ENCODE measurements at places on chromosomes 3 and 15.

DNA sequence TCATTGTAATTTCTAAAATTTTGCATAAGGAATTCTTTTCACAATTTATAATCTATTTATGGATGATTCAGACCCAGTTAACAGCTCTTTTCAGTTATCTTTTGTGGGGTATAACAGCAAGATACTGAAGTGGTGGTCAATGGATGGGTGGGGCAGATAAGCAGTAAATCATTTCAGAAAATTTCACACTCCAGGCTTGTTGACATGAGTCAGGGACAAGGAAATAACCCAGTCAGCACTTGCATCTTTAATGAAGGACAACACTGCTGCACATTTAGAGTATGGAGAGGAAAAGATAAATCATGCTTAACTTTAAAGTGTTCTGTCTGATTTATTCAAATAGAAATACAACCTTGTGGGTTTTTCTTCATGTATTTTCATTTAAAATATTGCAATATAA is 181.6 kb downstream of the ROBO1 start:
- DNase-seq = no peak

- DNase-seq = no peak
Measured at GRCh38 chr3:168455814-168456213, 360.1 kb upstream of the GOLIM4 start.

GRCh38 chr3:57889807-57890206 is 118.4 kb upstream of the FLNB start:
- DNase-seq = no peak

DNA sequence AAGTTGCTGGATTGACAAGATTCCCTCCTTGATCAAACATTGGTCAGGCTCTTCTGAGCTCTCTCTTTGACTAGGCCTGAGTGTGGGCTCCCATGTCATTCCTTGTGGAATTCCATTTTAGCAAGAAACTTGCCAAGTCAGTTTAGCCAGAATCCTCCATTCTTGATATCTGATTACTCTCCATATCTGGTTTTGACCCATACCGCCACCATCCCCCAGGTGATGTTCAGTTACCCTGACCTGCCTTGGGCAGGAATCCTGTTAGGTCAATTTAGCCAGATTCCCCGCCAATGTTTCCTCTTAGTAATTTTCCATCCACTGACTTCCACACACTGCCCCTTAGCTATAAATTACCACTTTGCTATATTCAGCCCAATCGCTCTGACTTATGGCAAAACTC is 1.0 kb upstream of the PCCB start:
- DNase-seq = no peak

GRCh38 chr3:71857956-71858355 is 73.0 kb upstream of the PROK2 start:
- DNase-seq = no peak

DNA sequence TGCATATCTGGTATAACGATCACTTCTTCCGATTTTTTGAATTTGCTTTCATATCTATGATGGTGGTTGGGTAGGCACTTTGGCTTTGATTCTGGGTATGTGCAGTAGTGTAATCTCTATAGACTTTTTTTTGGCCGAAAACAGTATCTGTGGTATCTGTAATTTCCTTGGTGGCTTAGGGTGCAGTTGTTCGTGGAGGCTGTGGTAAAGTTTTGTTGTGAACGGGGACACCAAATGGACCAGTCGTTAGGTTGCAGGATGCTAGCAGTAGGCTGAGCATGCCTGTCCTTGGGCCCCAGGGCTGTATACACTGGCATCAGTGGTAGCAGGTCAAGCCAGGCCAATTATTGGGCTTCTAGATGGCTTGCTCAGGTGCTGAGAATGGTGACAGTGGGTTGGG is 55.2 kb downstream of the CCDC66 start:
- DNase-seq = no peak

DNA sequence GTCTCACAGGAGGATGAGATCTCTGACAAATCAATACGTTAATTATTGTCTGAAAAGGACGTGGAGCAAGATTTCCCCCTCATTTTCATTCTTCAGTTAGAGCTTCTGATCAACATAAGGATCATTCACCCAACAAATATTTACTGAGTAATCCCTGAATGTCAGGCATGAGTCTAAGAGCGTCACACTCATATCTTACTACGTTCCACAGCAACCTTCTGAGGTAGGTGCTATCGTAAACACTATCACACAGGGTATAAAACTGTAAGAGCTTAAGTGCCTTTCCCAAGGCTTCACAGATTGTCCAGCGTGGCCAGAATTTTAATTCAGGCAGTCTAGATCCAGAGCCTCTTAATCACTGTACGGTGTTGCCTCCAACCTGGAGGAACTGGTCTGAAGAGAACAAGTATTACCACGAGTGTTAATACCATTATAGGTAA is 10.6 kb upstream of the TM4SF1 start:
- no peak for DNase-seq

DNA sequence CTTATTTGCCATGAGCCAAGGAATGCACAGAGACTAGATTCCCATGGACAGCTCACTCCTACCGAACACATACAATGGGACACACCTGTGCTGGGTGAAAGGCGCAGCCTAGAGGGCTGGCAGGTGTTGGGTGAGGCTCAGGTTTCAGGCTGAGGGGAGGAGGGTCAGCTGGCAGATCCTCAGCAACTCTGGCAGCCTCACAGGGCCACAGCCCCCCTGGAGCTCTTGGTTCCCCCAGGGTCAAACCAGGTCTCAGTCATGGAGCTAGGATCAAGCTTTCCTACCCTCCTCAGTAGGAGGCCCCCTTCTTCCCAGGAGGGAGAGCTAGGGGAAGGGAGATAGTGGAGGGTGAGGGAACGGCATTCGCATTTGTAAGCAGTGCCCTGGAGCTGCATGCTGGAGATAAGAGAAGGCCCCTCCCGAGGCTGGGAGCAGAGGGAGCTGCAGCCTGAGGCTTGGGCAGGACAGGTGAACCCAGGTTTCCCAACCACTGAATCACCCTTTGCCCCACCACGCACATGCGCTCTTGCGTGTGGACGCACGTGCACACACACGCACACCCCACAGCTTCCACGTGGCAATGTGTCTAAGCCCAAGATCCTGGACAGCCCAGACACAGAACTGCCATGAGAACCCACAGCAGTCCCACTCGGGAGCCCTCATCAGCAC is 26.3 kb upstream of the TFRC start:
- DNase-seq = no peak

DNA sequence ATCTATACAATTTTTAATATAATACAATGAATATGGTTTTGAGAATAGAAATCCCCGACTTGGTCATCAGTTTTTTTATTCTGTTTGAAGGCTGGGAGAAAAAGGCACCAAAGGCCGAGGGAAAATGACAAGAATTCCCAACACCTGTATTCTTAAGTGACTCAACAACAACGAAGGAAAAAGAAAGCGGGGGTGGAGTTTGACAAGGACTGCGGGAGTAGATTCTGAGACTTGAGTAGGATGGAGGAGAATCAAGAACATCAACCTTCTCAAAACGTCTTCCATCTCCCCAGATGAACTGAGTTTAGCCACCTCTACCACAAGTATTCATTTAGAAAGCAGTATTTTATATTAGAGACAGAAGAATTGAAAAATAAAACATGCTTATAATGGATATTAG is 107.2 kb downstream of the IGSF11 start:
- no peak for DNase-seq

DNA sequence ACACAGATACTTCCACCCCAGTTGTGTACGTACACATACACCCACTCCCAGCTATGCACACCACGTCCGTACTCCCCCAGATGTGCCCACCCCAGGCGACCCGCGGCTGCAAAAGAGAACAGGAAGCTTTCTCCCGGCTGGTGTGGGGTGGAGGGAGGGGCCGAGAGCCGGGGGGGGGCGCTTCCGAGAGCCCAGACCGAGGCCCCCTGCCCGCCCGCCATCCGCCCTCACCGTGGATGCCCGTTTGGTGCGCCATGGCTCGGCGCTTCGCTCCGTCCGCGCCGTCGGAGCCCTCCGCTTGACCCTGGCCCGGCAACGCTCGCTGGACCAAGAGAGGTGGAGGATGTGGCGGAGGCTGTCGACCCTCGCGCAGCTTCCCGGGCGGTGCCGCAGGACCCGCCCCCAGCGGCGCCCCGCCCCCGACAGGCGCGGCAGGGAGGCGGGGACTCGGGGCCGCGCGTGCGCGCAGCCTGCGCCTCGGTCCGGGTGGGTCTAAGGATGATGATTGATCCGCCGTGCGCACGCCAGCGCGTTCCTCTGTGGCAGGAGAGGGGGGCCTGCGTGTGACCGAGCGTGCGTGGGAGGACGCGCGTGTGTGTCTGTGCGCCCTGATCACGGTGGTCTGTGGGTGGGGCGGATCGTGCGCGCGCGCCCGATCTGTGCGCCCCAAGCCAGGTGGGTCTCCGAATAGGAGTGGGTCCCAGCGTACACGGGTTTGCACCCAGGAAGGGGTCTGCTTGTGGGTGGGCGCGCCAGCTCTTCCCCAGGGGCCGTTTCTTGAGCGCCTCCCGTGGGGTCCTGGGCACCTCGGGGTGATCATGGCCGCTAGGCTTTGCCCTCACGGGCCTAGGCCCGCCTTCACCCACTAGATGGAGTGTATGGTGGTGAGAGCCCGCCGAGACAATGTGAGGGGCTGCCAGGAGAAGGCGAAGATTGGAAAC is at the start of gene TWF2:
TWF2 (minus strand) TSS at position 398 of the 941 bp plus-strand sequence; CDS start at position 256, 142 bp downstream.
- peak; percentile 51 for DNase-seq

- no peak for DNase-seq
Measured at GRCh38 chr15:25172691-25173090, 217.9 kb downstream of the SNRPN start.

- DNase-seq = no peak
Measured at GRCh38 chr3:27596921-27597320, 112.7 kb upstream of the SLC4A7 start.

DNA sequence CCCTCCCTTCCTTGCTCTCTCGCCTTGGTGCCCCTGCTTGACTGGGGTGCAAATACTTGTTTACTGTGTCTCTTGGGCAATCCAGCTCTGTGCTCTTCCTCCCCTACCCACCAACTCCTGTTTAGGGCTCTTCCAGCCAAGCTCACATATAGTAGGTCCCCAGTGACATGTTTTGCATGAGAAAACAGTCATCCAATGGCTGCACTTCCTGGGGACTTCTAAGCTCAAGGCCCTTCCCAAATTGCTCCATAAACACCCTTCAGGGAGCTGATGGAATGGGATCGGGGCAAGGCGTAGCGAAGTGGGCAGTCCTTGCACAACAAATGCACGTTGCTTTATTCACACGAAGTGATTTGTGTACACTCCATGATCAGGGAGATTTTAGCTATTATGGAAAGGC is 9.4 kb upstream of the COPG1 start:
- DNase-seq = no peak
